MM.1S (cell line): ENCODE measurements at places on chromosomes 13 and 19.

GRCh38 chr19:45076029-45076850 lies at the start of gene ZNF296:
Gene ZNF296 (minus strand): TSS chr19:45076478. CDS start chr19:45076373, 105 bp downstream.
- peak within 1 kb of the TSS; percentile 91 for H3K4me3 ChIP-seq
- no peaks in the 10 kb centered on the region for H3K27me3 ChIP-seq
- peak; percentile 94 for DNase-seq
- H3K36me3 ChIP-seq: peaks cover 10% of the 10 kb centered on the region
- peak within 1 kb of the TSS; percentile 76 for H3K27ac ChIP-seq

DNA sequence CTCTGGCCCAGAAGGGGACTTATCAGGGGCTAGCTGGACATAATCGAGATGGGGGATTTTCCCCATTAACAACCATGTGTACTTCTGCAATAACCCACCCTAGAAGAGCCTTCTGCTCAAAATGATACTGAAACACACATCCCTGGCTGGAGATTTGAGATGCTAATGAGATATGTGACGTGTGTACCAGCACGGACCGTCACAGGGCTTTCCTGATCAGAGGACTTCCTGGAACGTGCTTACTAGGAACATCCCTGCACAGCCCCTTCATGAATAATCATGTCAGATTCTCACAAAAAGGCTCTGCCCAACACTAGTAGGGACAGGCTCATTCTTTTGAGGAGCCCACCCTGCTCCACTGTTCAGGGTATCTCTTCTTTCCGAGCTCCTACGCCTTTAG lies 6.5 kb upstream of the ERVV-1 start:
- H3K36me3 ChIP-seq: no peaks in the 10 kb centered on the region
- H3K4me1 ChIP-seq: no peaks in the 10 kb centered on the region
- H3K27ac ChIP-seq: no peak overlapping the region
- no peak overlapping the region for H3K4me3 ChIP-seq
- H3K27me3 ChIP-seq: no peaks in the 10 kb centered on the region

DNA sequence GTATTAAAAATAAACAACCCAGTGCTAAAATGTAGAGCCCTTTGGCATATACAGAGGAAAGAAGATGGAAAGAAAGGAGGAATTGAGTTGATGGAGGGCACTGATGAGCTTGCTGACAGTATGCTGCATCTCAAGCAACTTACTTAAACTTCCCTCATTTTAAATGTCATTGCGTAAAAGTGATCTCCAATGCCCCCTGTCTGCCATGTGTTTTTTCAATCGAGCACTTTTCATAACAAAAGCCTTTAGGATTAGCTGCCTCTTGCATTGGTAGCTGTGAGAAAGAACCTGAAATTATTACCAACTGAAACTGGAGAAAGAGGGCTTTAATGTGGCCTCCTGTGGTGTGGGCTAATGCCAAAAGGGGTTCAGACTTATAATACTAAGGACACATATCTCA lies 541.6 kb downstream of the SUCLA2 start:
- no peak overlapping the region for H3K27ac ChIP-seq
- no peak for DNase-seq
- no peaks in the 10 kb centered on the region for H3K27me3 ChIP-seq
- no peaks in the 10 kb centered on the region for H3K36me3 ChIP-seq
- no peak overlapping the region for H3K4me3 ChIP-seq

GRCh38 chr19:23822735-23823134 lies 64.0 kb upstream of the ZNF681 start:
- H3K4me1 ChIP-seq: peaks cover 4% of the 10 kb centered on the region; the same call in 1 of the 2 replicates
- peak overlapping the region; percentile 73; the same call in 1 of the 2 replicates for H3K27ac ChIP-seq
- H3K36me3 ChIP-seq: no peaks in the 10 kb centered on the region
- no peak for DNase-seq

- DNase-seq: no peak
- H3K4me1 ChIP-seq: no peaks in the 10 kb centered on the region
- H3K27ac ChIP-seq: no peak overlapping the region
- H3K27me3 ChIP-seq: no peaks in the 10 kb centered on the region
- no peaks in the 10 kb centered on the region for H3K36me3 ChIP-seq
- no peak overlapping the region for H3K4me3 ChIP-seq
These were observed 172.1 kb upstream of the CSNK1A1L start for GRCh38 chr13:37277435-37278144.

- no peaks in the 10 kb centered on the region for H3K27me3 ChIP-seq
- DNase-seq: no peak
- H3K36me3 ChIP-seq: no peaks in the 10 kb centered on the region
- H3K4me3 ChIP-seq: no peak overlapping the region
These were observed 42.1 kb downstream of the RHPN2 start for GRCh38 chr19:33022472-33023116.

- 0 out of 2 replicates have a peak overlapping the region, but pooled peaks have one; percentile 13 for H3K27ac ChIP-seq
- no peaks in the 10 kb centered on the region for H3K27me3 ChIP-seq
- H3K4me3 ChIP-seq: peak overlapping the region; percentile 86
- peak; percentile 44 for DNase-seq
- H3K4me1 ChIP-seq: peaks cover 4% of the 10 kb centered on the region
These were observed 1.8 kb downstream of the VASP start for GRCh38 chr19:45508861-45509691.

- no peaks in the 10 kb centered on the region for H3K27me3 ChIP-seq
- H3K4me1 ChIP-seq: peaks cover 13% of the 10 kb centered on the region
- no peaks in the 10 kb centered on the region for H3K36me3 ChIP-seq
- peak overlapping the region; percentile 6; the same call in 1 of the 2 replicates for H3K4me3 ChIP-seq
These were observed 30.8 kb downstream of the PIN1 start for GRCh38 chr19:9865732-9866501.

- no peak overlapping the region for H3K4me3 ChIP-seq
- H3K36me3 ChIP-seq: no peaks in the 10 kb centered on the region
- no peak overlapping the region for H3K27ac ChIP-seq
- no peaks in the 10 kb centered on the region for H3K4me1 ChIP-seq
These were observed 532.7 kb upstream of the SPRY2 start for GRCh38 chr13:80873589-80873988.
